ENCODE measurements at places on chromosomes 6 and 20. TPM values are rescaled to one million over a fixed set of nuclear protein-coding genes. Genes with fewer than 3 reads are reported as not detected.

Gene CBLN4
- total RNA-seq: not detected

Gene RAMACL
- total RNA-seq: 2.6 TPM

Gene BHLHE23
- not detected for total RNA-seq

Gene SNAP25
- total RNA-seq: not detected

Gene MUC22
- not detected for total RNA-seq

Gene ADGRF4
- total RNA-seq: 21.5 TPM

Gene LY6G6F
- not detected for total RNA-seq

Gene C6orf15
- 0.34 TPM for total RNA-seq

Gene MRAP2
- total RNA-seq: under 0.01 TPM

Gene SYNDIG1
- not detected for total RNA-seq

Gene SMIM26
- total RNA-seq: 112 TPM

Gene FILIP1
- total RNA-seq: under 0.01 TPM

All from nasal cavity respiratory epithelium epithelial cell of viscerocranial mucosa (primary cell).